ENCODE measurements at places on chromosomes 2 and 18.

- no peak for DNase-seq
These were observed 1.2 kb downstream of the GPD2 start for GRCh38 chr2:156437272-156437930.

DNA sequence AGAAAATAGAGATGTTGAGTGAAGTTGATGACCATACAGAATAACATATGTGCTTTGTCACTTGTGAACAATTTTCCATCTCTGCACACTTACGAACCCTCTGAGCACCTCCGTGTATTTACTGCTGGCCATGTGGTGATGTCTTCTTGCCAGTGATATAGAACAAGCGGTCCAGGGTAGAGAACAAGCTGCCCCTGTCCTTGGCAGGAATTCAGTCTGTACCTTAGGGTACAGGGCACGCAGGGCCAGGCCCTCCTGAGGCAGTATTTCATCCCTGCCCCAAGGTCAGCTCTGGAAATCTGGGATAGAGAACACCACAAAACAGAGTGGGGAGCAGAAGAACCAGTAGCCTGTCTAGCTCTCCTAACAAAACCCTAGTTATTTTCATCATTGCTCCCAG lies 44.6 kb downstream of the CDCA7 start:
- DNase-seq, result no peak

- no peak for DNase-seq
These were observed 242.6 kb upstream of the RAB12 start for GRCh38 chr18:8366656-8367055.

DNA sequence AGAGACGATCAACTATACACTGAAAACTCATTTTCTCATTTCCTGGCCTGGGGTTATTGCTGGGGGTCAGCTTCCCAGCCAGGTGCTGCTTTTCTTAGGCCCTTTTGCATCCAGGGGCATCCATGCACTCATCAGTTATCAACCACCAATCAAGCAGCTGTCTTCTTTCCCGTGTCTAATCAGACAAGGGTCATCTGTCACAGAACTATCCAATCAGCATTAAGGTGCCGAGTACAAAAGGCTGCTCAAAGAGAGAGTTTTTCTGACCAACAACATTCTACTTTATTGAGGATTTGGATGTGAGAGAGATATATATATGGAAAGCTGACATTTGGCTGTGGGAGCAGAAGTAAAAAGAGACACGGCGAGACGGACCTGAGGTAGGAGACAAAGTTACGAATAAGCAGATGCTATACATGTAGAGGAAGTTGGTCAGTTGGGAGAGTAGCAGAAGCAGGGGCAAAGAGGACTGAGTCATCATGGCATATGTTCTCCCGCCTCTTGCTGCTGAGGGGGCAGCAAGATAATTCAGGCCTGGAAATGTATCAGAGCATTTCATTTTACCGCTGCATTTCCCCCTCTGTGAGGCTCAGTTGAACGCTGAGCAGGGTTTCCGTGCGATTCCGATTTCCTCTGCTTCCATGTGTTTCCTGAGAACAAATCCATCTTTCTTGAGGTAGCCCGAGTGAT lies 129.3 kb downstream of the NUP35 start:
- no peak for DNase-seq

DNA sequence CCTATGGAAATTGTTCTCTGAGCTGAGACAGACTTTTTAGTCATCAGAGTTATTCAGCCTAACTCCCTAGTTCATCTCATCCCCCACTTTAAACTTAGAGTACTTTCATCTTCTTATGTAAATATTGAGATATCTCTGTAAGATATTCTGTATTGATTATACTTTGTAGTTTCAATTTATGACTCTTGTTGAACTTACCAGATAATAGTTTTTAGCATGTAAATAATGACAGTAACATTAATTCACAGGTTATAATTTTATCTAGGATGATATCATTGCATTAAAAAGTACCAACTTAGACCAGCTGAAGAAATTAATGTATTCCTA lies 14.8 kb upstream of the EIF2AK2 start:
- no peak for DNase-seq

GRCh38 chr2:128745946-128746345 lies 427.3 kb upstream of the HS6ST1 start:
- DNase-seq, result no peak

GRCh38 chr18:22839340-22839821 lies 93.7 kb upstream of the RBBP8 start:
- DNase-seq, result no peak

GRCh38 chr2:240962300-240963064 lies 35.9 kb upstream of the SNED1 start:
- no peak for DNase-seq

- DNase-seq, result no peak
These were observed 277.5 kb downstream of the PRKCE start for GRCh38 chr2:45928946-45929345.

DNA sequence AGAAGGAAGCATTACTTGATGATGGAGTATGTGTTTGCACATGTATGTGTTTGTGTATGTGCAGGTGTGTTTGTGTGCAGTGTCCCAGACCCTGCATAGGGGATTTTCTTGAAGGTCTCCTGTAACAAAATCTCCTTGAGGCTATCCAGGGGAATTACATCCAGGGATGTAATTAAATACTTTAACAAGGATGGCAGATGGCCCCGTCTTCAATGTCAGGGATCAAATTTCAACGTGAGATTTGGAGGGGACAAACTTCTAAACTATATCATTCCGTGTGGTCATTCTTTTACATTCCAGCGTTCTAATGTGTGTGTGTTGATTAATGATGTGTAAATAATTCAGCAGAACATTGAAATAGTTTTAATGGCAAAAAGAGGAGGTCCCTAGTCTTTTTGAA lies 3.3 kb downstream of the UGT1A9 start:
- no peak for DNase-seq

DNA sequence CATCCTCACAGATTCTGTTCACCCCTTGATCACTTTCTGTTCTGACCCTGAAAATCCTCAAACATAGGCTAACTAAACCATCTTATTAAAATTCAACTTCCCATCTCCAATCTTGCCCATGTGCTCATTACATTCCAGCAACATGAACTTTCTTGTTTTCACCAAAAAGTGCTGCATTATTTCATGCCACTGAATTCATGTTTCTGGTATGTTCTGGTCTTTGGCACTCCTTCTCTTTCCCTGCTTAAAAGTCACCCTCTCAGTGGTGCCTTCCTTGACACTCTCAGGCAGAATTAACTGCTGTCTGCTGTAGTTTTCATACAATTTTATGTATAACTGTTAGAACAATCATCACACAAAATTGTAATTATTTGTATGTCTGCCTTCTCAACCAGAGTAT lies 247.7 kb upstream of the RBMS1 start:
- no peak for DNase-seq

GRCh38 chr2:109348190-109348589 lies 219.2 kb downstream of the SH3RF3 start:
- DNase-seq, result no peak

DNA sequence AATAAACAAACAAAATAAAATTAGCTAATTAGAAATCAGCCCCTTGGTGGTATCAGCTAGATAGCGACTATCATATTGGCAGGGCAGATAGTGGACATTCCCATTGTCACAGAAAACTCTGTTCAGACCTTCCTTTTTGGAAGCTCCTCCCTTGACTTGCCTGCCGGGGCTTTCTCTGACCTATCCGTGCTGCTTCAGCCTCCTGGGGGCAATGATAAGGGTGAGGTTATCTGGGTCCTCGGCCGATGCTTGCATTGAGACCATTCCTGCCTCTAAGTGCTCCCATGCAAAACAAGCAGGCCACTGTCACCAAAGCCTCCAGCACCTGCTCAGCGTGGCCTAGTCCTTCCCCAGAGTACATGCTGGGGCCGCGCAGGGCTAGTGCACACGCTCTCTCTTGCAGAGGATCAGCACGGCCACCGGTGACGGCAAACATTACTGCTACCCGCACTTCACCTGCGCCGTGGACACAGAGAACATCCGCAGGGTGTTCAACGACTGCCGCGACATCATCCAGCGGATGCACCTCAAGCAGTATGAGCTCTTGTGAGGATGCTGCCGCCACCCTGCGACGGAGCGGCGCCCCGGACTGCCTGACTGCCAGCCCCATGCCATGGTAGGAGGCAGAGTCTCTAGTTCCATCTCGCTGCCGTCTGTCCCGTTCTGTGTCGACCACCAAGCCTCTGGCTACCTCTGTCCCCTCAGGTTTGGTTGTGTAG lies 27.4 kb downstream of the MPPE1 start:
- no peak for DNase-seq

DNA sequence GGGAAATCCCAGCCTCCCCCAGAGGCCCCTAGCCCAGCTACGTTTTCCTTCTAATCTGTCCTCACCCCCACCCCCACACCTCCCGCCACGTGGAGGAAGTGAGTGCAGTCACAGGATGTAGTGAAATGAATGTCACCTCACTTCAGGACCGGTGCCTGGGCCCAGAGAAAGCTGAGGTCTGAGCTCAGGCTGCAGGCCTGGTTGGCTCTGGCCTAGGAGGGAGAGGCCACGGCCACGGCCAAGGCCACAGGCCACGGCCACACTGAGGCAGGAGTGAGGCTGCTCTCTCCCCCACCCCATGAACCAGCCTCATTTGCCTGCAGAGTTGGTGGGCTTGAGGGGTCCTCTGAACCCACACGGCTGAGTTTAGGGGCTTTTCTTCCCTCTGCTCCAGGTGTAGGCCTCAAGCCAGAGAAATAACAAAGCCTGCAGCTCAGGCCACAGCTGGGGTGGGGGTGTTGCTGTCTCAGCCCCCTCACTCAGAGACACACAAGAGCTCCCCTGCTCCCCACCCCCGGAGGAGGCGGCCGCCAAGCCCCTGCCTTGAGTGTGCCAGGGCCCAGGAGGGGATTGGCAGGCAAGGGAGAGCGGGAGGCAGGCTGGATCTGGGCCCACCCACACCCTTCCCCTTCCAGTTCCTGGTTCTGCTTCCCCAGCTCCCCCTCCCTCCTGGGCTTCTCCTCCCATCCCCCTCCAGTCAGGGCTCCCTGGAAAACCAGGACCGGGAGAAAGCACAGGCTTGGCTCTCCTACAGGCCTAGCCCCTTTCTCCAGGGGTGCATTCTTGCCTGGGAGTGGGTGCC lies 27.0 kb downstream of the DNMT3A start:
- peak; percentile 90 for DNase-seq
